Stimulated activated CD8-positive, alpha-beta memory T cell treated with anti-CD3 and anti-CD28 coated beads, Interleukin-12 subunit alpha, Interleukin-12 subunit beta, amount 100 ng/mL, for 4 hours (primary cell): ENCODE measurements at places on chromosomes 16 and 17.

DNA sequence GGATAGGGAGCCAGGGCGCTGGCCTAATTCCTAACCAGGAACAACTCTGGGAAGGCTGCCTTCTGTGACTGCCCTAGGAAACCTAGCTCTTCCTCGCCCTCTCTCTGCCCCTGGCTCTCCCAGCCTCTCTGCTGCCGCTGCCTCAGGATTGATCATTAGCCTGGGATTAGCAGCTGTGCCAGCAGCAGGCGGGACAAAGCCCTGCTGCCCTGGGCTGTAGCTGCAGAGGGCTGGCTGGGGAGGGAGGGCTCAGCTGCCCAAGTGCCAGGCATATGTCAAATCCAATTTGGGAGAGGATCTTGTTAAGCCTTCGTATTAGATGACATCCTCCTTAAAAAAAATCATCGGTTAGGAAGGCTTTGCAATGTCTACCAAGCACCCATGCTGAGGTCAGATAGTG is 144.8 kb upstream of the CCL2 start:
- no peak for DNase-seq

DNA sequence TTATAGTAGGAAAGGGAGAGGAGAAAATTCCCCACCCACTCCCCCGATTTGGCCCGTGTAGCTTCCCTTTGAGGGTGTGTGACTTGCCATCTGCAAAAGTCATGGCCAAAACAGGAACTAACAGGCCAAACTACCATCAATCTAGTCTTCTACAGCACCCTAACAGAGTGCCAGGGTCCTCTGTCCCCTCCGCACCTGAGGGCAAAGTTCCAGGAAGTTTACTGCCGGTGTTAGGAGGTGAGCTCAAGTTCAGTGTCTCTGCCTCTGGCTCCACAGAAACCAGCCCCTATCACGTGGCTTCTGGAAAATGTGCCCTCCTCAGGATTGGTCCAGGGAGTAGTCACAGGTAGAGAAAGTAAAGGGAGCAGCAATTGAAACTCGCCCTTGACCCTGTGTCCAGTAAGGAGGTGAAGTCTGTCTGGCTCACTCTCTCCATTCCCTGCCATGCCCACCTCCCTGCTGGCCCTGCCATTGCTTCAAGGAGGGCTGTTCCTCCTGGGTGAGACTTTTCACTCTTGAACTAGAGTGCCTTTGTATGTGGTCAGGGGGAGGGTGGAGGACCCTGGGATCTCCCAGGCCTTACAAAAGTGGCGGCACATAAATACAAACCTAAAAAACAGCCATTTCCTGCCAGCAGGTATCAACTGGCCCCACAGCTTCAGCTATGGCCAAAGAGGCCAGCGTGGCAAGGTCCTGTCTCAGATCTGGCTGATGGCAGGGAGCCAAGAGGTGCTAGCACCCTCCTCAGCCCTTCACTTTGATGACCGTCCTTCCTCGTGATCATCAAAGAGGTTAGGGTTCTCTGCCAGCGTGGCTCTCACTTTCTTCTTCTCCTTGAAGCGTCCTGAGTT is 5.3 kb downstream of the PRR15L start:
- no peak for DNase-seq

- no peak for DNase-seq
These were observed 15.2 kb downstream of the RAB11FIP3 start for GRCh38 chr16:440627-441026.

- DNase-seq, result no peak
These were observed 18.4 kb downstream of the PRSS54 start for GRCh38 chr16:58276346-58276951.

DNA sequence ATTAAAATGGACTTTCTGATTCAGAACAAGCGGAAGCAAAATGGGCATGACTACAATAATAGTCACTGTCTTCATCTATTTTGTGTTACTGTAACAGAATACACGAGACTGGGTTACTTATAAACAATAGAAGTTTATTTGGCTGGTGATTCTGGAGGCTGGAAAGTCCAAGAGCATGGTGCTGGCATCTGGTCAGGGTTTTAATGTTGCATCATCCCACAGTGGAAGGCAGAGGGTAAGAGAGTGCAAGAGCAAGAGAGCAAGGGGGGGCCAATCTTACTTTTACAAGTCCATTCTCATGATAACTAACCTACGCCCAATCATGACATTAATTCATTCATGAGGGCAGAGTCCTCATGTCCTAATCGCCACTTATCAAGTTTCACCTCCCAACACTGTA is 189.2 kb downstream of the TOX3 start:
- no peak for DNase-seq

DNA sequence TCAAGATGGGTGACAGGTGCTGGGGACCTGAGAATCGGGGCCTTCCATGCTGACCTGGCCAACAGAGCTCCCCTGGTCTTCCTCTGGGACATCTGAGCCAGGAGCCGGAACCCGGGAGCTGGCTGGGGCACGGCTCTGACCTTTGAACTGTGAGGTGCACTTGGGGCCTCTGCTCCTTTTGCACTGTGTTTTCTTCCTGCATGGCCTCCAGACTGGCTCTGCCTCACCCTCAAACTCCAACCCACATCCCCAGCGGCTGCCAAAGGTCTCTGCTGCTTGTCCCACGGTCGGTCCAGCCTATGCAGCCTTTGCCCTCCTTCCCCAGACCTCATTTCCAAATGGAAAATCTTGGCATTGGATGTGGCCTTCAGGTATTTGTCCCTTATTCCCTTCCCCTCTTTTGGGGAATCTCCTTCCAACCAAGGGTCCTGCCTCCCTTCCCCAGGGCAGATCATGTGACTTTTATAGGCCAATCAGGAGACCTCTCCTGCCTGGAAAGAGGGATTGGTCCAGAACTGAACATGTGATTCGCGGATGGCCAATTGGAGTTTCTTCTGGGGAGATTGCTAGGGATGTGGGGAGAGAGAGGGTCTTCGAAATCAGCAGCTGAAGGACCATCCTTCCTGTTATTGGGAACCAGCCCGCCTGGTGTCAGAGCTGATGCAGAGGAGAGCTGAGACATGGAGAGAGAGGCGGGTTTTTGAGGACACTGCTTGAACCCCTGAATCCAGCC is 117.9 kb downstream of the CYLD start:
- no peak for DNase-seq

DNA sequence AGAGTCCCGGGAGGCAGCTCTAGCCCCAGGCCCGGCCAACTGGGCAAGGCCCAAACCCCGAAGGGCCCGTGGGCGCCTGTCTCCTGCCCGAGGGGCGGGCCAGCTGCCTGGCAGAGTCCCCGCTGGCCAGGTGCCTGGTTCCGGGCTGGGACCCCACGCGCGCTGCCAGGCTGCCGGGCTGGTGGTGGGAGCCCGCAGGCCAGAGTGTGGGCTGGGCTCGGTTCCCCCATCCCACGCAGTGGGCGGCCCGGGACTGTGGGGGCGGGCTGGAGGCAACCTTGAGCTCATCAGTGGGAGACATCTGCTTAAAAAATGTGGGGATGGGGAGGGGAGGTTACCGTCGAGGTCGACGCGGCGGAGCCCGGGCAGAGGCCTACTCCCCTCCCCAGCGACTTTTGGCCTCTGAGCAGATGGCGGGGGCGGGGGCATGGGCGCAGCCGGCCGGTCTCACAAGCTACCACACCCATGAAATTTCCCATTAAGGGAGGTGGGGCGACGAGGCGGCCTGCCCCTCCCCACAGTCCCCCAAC is 176.4 kb upstream of the GSE1 start:
- no peak for DNase-seq

- DNase-seq, result no peak
These were observed 6.6 kb downstream of the PLEKHH3 start for GRCh38 chr17:42669977-42670788.

GRCh38 chr17:76524598-76525512 is 12.7 kb downstream of the CYGB start:
- DNase-seq, result no peak

DNA sequence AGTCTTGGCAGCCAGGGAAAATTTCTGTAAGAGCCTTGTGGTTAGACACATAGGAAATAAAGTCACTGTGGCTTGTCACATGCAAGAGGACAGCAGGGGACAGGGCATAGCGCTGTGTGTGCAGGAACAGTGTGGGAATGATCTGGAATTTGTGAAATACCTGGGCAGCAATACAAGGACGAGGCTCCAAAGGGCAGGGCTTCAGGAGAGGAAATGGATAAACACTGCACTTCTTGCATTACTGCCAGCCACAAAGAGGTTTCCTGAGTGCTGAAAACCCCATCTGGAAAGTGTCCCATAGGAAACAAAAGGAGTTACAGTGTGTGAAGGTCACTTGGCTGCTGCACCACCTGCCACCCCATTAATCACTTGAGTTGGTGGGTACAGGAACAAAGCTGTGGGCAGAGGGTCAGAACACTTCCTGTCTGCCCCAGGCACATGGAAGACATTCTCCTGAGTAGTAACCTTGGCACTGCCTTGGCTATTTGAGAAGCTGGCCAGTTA is 12.1 kb upstream of the HP start:
- no peak for DNase-seq

GRCh38 chr16:22423716-22424115 is 49.3 kb upstream of the CDR2 start:
- no peak for DNase-seq

- DNase-seq, result no peak
These were observed 301.5 kb upstream of the CDH5 start for GRCh38 chr16:66064801-66065530.

DNA sequence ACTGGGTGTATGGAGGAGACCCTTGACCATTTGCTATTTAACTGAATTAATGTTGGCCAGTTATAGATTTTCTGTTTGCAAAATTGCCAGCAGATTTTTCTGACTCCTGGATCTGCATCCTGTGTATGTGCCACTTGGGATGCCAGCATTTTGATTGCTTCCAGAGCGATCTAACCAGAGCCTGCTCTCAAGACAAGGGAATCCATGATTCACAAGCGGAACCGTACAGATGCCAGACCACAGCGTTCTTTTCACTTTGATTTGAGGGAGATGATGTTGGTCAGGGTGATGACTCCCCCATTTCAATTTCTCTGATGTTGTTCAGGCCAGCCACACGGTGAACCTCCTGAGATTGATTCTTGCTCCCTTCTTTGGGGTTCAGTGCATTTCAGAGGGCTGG is 228.7 kb downstream of the CDH13 start:
- DNase-seq, result no peak

DNA sequence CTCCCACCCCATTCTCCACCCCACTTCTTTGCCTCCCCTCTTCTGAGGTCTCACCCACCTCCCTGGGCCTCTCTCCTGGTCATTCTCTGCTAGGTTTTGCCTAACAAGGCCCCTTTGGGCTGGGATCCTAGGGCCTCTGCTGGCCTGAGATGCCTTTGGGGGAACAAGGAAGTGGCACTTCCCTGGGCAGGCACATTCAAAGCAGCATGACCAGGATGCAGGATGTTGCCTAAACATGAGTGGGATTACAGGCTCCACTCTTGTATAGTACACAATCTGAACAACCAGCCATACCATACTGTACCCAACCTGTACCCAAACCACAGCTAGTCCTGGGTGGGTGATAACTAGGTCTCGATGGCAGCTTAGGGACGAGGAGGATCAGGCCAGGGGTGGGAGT is 9.0 kb downstream of the GALK1 start:
- no peak for DNase-seq

DNA sequence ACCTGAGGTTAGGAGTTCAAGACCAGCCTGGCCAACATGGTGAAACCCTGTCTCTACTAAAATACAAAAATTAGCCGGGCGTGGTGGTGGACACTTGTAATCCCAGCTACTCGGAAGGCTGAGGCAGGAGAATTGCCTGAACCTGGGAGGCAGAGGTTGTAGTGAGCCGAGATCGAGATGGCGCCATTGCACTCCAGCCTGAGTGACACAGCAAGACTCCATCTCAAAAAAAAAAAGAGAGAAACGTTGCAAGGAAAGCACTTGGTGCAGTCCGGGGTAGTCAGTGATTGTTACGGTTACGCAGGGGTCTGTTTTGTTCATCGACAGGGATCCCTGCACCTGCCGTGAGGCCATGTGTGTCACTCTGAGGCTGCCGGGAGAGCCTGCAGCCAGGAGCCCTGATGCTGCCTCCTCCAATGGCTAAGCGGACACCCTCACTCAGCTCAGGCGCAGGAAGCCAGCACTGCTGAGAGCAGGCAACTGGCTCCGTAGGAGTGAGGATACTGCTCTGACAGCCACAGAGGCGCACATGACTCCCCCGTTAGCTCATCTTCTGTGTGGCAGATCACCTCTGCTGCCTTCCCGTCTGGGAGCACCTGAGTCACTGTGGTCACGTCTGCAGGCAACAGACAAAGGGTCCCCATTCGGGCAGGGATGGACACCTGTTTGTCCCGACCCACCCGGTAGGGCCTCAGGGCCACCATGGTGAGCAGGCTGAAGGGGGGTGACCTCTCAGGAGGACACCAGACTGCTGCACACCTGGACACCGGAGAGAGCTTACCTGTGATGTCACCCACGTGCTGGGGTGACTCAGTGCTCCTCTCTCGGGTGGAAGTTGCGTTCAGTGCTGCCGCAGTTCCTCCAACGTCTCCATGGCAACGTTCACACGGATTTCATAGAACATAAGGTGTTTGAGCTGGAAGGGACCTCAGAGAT is 5.2 kb upstream of the RAB26 start:
- no peak for DNase-seq

- no peak for DNase-seq
These were observed 16.7 kb downstream of the ERCC4 start for GRCh38 chr16:13936596-13937081.

DNA sequence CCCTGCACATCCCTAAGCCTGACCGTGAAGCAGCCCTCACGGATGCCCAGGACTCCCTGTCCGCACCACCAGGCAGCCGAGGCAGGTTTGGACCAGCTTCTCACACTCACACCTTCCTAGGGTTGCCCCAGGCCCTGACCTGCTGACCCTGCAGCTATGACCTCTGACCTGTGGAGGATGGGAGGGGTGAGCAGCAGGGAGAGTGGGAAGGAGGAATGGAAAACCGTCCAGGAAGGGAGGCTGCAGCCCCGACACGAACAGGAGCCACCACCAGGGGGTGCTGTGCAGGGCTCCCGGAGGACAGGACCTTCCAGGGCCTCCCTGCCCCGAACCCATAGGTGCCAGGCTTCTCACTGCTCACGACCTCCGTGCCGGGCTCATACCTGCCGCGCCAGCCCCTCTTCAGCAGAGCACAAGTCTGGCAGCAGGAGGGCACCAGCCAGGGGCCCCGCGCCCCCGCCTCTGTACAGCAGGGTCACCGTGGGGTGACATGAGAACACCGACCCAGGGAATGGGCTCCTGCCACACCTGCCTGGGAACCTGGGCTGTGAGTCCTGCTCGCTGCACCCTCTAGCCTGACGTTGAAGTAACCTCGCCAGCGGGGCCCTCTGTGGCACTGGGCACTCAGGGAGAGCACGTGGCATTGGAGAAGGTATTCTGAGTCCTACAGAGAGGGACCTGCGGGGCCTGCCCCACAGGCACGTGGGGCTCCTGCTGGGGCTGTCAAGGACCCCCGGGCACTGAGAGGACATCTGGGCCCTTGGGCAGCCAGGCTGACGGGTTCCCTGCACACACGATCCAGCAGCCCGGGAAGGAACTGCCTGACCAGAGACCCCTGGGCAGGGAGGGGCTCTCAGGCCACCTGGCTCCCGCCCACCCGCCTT is 37.6 kb downstream of the CTU2 start:
- peak; percentile 53 for DNase-seq

- DNase-seq, result no peak
These were observed 109.3 kb upstream of the TNRC6C start for GRCh38 chr17:77849239-77849638.
